Activated CD4-positive, CD25-positive, alpha-beta regulatory T cell treated with anti-CD3 and anti-CD28 coated beads, Interleukin-2, amount 50 U/mL, for 24 hours (primary cell): ENCODE measurements at places on chromosomes 5 and 9.

- ATAC-seq, result no peak
Observed at GRCh38 chr5:103223031-103223955, 35.3 kb upstream of the MACIR start.

DNA sequence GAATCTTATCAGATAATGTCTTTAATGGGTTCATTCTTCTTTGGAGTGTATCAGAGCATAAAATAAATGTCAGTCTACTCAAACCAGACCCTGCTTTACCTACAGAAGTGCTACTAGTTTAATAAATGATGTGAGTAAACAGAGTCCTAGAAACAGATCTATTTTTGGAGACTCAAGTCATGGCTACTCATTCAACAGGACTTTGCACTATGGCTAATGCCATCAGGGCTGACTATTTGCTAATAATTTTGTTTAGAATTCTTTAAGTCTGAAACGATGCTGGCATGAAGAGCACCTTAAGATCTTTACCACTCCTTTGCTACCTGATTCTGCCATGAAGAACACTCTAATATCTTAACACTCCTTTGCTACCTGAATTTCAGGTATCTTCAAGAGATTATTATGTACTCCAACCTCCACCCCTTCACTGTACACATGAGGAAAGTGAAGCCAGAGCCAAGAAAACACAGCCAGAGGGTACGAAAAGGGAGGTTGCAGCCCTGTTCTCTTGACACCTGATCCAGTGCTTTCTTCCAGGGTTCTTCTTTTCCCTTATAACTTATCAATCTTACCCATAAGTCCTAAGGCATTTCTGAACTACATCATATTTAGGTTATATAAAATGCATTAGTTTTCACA is 62.4 kb downstream of the ZNF608 start:
- no peak for ATAC-seq

DNA sequence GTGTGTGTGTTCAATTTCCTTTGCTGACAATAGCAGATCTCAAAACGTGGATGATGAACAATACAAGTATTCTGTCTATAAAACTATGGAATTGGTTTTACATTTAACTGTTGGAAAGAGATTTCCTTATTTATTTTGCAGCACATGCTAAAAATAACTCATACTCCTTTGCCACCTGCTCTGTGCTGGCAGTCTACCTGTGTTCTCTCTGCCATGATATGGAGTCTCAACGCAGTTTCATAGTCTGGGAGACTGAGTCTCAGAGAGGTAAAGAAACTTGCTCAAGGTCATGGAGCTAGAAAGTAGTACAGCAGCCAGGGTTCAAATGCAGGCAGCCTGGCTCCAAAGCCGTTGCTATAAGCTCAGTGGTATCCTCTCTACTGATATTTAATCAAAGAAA is 466.0 kb upstream of the DAP start:
- no peak for ATAC-seq

DNA sequence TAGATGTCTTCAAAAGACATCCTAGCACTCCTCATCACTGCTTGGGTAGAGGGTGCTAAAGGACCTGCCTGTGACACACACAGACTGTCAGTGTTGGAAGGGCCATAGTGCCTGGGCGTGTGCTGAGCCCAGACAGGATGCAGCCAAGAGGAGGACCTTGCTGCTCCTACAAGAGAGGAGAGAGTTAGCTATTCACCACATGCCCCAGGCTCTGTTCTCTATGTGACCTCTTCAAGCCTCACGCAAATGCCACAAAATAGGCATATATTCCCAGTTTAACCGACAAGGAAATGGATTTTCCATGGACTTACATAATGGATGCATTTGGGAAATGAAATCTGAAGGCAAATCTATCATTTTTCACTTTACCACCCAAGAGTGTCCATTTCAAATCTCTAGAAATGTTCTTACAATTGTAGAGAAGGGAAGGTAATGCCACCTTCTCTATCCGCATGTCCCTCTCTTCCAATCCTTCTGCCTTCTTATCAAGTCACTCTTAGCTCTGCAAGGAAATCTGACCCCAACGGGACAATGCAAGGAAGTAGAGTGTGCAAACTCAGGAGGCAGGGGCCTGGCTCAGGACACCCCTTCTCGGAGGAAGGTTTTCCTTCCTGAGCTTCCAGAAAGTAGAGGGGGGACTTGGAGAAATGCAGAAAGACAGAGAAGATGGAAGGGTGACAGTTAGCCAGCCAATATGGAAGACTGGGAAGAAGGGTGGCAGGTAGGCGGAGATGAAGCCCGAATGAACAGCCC is 49.5 kb downstream of the TRIM32 start:
- no peak for ATAC-seq

DNA sequence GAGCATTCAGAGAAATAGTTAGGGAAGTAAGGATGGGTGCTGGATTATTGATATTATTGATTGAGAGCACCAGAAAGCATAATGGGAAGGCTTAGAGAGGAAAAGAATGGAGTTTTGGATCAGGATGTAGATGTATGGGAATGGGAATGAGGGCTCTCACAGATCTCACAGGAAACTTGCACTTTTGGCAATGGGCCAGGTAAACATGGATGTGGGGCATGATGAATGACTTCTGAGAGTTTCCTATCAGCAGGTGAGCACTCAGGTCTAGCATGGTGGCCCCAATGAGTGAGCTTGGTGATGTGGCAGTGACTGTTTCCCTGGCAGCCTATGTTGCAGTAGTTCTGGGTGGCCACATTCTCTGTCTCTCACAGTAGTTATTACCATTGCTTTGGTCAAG is 283.8 kb downstream of the FBXL7 start:
- no peak for ATAC-seq

DNA sequence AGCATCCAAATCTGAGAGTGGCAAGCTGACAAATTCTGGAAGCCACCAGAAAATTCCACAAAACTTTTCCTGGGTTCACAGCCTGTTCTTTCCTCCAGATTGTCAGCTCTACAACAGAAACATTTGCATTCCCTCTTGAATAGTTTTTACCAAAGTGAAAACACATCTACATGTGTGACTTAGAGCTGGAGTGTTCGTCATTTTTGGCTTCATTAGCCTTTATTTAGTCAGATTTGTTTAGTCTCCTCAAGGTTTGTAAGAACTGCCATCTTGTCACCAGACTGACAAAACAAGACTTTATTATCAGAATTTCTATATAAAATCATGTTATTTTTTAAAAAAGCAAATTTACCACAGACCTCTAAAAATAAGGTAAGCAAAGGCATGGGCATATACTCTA is 347.3 kb downstream of the TRIM36 start:
- no peak for ATAC-seq

DNA sequence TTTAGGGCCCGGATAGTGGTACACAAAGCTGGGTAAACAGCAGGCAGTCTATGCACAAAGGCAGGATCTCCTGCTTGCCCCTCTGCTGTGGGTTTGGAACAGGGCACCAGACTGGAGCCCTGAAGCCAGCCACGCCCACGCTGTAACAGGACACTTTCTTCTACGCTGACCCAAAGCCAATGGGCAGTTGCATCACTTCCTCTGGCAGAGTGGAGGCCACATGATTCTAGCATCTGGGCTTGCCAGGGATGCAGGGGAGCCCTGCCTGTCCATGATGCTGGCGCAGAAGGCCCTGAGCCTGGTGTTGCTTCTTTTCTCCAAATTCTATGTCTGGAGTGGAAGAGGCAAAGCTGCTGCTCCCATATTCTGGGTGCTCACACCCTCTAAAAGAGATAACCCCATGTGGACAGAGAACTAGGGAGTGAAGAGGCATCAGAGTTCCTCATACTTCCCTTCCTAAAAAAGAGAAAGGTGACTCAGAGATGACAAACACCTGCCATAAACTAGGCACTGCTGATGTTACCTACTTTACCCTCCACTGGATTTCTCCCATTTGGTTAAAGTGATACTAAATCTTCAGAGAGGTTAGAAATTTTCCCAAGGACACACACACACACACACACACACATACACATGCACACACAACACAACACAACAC is 260.3 kb upstream of the KLF4 start:
- ATAC-seq, result no peak

GRCh38 chr9:78805771-78806170 is 508.8 kb downstream of the PSAT1 start:
- no peak for ATAC-seq

DNA sequence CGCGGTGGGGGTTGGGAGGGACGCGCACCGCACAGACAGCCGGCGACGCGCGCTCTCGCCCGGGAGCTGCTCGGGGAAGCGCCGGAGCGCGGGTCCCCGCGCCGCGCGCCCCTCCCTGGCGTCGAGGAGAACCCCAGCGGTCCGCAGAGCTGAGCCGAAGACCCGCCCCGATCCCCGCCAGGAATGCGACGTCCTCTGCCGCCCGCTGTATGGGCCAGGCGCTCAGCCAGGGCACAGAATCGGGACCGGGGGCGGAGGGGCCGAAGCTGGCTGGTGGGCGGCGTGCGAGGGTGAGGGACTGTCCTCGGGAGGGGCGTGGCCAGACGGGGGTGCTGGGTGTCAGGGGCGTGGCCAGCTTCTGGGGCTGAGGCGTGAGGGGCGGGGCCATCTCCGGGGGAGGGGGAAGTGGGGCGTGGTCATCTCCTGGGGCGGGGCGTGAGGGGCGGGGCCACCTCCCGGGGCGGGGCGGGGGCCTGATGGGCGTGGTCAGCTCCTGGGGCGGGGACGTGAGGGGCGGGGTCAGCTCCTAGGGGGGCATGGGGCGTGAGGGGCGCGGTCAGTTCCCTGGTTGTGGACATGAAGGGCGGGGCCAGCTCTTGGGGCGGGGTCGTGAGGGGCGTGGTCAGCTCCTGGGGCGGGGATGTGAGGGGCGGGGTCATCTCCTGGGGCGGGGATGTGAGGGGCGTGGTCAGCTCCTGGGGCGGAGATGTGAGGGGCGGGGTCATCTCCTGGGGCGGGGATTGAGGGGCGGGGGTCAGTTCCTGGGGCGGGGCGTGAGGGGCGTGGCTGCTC is 965 bp downstream of the PTGDS start:
- ATAC-seq, result no peak

GRCh38 chr9:132401824-132402223 is 4.8 kb downstream of the TTF1 start:
- no peak for ATAC-seq

DNA sequence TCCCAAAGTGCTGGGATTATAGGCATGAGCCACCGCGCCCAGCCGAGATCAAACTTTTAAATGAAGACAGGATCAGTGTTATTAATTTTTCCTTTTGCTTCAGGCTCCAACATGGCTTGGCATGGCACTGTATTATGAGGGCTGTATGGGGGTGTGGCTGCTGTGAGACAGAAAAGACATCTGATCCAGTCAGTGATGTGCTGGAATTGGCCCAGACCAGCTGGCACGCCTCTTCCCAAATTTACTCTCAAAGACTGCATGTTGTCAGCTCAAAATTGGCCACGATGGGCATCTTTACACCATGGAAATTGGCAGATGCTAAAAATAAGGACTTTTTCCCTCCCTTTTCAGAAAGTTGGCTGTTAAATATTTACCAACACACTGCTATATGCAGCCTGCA is 12.1 kb upstream of the COL27A1 start:
- ATAC-seq, result no peak

GRCh38 chr9:100058699-100059579 is 39.9 kb downstream of the ERP44 start:
- no peak for ATAC-seq

DNA sequence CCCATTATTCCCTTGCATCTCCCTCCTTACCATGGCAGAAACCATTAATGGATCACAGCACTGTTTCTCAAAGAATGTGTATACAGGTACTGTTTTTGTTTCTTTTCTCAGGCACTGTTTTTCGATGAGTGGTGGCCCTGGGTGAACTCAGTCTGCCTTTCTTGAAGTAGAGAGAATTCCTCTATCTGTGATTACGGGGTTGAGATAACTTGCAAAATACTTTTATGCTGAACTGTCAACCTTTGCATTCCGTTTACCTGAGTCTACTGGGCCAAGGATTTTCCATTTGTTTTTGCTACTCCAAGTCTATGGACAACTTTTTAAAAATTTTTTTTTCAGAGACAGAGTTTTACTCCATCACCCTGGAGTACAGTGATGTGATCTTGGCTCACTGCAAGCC is 82.7 kb upstream of the CLINT1 start:
- no peak for ATAC-seq

GRCh38 chr9:21395778-21396717 is 10.8 kb upstream of the IFNA2 start:
- ATAC-seq, result peak; percentile 67

DNA sequence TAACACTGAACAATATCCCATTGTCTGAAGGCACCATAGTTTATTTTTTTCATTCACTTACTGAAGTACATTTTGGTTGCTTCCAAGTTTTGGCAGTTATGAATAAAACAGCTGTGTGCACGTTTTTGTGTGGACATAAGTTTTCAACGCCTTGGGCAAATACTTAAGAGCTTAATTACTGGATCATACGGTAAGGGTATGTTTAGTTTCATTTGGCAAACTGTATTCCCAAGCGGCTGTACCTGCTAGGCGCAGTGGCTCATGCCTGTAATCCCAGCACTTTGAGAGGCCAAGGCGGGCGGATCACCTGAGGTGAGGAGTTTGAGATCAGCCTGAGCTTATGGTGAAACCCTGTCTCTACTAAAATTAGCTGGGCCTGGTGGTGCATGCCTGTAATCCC is 63.7 kb upstream of the FAM120A start:
- no peak for ATAC-seq

DNA sequence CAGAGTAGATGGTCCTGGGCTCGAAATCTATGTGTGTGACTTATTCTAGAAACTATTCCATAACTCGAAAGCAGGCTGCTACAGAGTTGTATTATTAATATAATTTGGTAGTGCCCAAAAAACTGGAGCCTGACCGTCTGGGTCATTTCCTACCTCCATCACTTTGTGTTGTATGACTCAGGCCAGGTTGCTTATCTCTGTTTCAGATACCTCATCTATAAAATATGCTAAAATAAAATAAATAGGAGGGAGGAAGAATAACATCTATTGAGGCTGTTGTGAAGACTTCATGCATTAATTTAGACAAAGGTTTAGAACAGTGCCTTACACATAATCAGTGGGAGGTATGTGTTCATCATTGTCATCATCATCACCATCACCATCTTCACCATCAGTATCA is 57.7 kb downstream of the PDE4D start:
- no peak for ATAC-seq

DNA sequence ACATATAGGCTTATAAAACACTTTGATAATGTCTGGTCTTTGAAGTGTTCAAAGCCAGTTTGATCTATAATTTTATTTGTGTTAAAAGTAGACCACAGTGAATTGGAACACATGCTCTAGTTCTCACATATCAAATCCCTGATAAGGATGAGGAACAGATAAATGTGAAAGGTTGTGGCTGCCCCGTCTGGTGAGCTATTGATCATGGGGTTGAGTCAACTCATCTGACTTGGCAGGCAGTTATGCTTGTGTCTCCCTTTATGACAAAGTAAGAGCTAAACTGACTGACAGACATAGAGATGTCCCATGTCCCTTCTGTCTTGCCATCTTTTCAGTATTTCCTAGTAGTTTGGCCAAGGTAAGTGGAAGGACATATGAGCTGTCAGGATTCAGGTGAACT is 2.9 kb upstream of the ERMP1 start:
- ATAC-seq, result no peak

DNA sequence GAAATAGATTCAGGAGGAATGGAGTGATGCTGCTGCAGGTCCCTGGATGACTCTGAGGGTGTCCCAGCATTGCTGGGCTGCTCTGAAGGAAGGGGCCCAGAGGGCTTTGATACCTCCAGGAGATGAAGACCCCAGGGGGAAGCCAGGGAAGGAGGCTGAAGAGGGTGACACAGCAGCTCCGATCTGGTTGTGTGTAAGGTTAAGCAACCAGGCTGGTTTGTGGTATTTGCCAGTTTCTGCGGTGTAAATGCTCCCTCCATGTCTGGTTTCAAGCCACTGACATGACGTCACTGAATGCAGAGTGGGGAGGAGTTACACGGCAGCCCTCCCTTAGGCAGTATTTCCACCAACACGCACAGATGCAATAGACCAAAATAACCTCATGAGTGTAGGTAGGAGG is 40.0 kb upstream of the ORM1 start:
- no peak for ATAC-seq
